NCI-H774 (cell line): ENCODE measurements at places on chromosomes 1 and 21.

- peak; percentile 75 for DNase-seq
Measured at GRCh38 chr1:237562242-237562823, 328.4 kb downstream of the ZP4 start.

DNA sequence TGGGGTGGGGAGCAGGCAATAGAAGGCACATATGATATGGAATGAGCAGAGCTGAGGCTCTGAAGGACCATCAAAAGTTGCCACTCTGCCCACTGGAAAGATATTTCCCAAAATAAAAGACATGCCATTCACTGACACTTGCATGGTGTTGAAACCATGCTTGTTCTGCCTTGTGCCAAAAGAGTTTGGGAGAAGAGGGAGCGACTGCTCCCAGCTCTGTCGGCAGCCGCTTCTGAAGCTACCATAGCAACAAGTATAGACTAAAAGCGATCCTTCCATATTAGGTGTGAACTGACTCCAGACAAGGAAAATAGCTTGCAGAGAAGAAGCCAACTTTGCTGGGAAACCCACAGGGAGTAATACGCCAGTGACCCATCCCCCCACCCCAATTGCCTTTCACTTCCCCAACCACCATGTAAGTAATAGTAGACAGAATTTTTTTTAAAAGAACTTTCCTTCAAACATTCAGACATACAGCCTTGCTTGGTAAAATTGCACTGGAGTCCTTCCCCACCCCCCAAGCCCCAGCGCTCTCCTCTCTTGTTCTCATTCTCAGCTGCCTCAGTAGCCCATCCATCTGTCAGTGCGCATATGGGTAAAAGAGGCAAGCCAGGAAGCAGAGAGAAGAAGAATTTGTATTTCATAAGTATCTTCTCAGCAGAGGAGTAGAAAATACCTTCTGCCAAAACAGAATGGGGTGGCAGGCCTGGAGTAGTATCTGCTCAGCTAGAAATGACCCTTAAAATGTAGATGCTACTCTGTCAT lies 263.7 kb downstream of the OMA1 start:
- DNase-seq, result no peak

- DNase-seq, result no peak
Measured at GRCh38 chr1:77623066-77623465, 59.4 kb downstream of the ZZZ3 start.

DNA sequence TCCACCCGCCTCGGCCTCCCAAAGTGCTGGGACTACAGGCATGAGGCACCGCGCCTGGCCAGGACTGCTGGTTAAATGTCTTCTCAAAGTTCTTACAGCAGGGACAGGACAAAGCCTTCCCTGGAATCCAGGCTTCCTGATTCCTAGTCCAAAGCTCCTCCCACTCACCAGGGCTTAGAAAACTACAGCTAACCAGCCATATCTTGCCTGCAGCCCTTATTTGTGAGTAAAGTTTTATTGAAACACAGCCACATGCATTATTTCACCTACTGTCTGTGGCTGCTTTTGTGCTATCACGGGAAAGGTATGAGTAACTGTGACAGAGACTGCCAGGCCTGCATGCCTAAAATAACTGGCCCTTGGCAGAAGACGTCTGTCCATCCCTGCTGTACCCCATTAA lies 24.4 kb downstream of the TMCO4 start:
- no peak for DNase-seq

DNA sequence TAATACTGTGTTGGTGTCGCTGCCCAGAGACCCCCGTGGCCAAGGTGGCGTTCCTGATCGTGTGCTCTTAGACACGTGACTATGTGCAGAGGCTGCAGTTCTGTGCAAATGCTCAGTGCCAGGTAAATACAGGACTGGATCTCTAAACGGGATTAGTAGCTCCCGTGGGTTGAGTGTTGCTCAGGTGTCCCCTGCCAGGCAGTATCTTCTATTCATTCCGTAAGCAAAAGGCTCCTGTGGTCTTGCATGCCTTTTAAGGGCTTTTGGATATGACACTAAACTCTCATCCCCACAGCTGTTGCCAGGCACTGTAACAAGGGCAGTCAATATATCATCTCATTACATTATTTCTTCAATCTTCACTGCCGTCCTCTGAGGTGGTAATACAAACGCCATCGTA lies 94.2 kb upstream of the MAP1LC3C start:
- DNase-seq, result no peak

GRCh38 chr1:151146072-151146411 lies 389 bp downstream of the SEMA6C start:
- DNase-seq, result no peak

DNA sequence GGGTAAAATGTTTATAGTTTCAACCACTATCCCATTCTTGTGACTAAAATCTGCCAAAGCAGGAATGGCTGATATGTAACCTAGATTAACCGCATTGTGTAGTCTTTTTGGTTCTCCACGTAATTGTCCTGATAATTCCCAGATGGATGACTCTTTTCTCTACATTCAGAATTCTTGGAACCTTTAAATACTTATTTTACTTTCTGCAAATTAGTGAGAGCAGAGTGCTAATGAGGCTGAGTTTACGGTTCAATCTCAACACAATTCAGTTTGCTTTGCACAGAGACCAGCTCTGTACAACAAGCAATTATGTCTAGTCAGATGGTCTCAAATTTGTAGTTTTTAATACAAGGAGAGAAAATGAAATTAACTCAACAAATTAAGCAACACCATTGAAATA lies 9.1 kb downstream of the CRB1 start:
- no peak for DNase-seq

GRCh38 chr1:247373721-247374141 lies 42.1 kb upstream of the ZNF496 start:
- no peak for DNase-seq

- DNase-seq, result no peak
Measured at GRCh38 chr1:38076038-38076437, 29.4 kb upstream of the POU3F1 start.

DNA sequence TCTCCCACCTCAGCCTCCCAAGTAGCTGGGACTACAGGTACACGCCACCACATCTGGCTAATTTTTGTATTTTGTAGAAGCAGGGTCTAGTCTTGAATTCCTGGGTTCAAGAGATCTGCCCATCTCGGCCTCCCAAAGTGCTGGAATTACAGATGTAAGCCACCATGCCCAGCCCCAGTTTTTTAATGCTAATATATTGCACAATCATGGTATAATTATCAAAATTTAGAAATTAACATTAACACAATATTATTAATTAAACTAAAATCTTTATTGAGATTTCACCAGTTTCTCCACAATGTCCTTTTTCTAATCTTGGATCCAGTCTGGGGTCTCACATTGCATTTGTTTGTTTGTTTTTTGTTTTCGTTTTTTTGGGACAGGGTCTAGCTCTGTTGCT lies 21.9 kb upstream of the GPX7 start:
- no peak for DNase-seq

DNA sequence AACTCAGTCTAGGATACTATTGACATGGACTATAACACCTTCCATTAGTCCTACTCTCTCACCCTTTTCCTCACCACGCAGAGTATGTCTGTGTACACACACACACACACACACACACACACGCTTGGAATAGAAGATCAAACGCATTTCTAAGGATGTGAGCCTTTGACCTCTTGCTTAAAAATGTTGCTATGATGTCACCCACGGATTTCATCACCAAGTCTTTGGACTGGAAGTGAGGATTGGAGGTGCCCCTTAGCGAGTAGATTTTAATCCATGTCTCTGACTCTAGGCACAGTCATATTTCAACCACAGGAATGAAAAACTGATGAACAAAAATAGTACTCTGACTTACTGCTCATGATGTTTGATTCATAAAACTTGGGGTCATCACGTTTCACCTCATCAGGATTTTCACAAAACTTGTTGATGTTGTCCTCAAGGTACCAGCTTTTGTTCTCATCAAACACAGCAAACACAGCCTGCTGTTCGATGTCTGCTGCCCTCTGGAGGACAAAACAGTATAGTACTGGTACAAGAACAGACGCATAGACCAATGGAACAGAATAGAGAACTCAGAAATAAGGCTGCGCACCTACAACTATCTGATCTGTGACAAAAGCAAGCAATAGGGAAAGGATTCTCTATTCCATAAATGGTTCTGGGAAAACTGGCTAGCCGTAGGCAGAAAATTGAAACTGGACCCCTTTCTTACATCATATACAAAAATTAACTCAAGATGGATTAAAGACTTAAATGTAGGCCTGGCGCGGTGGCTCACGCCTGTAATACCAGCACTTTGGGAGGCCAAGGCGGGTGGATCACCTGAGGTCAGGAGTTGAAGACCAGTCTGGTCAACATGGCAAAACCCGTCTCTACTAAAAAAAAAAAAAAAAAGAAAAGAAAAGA lies 39.9 kb downstream of the F5 start:
- DNase-seq, result peak; percentile 84

DNA sequence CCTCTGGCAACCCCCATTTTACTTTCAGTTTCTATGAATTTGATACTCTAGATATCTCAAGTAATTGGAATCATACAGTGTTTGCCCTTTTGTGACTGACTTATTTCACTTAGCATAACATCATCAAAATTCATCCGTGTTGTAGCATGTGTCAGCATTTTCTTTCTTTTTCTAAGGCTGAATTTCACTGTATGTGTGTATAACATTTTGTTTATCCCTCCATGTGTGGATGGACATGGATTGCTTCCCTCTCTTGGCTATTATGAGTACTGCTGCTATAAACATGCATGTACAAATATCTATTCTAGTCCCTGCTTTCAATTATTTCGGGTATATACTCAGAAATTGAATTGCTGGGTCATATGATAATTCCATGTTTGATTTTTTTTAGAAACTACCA lies 97.3 kb downstream of the MAP3K21 start:
- no peak for DNase-seq

GRCh38 chr1:28983509-28984310 lies 69.3 kb downstream of the EPB41 start:
- no peak for DNase-seq

GRCh38 chr1:50611675-50612074 lies 188.4 kb upstream of the DMRTA2 start:
- no peak for DNase-seq

GRCh38 chr1:146012703-146013558 lies 8.6 kb downstream of the HJV start:
- peak; percentile 69 for DNase-seq

DNA sequence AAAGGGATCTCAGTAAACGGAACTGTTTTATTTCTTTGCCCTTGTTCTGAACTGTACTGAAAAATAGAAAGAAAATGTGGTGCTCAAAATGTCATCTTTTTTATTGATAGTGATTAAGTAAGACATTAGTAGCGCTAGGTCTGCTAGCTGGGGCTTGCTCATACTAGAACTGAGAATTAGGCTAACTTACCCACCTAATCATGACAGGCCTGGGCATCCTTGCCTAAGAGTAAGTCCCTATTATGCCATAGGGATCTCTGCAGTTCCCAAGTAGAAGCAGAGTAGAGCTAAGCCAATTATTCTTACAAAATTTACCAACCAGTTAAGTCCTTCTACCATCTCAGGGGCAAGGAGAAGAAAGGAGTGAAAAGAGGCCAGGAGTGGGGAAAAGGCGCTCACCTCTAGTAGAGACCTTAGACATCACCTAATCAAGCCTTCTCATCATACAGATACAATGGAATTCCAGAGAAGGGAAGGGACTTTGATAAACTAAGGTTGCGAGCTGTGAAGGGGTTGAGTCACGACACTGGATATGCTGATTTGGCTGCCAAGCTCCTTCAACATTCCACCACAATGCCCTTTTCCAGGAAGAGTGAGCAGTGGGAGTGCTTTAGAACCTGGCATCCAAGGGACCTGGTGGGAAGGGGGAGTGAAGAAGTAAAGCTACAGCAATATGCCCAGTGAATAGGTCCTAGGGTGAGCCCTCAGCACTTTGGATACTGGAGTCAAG lies 27.7 kb upstream of the RPTN start:
- DNase-seq, result no peak

- no peak for DNase-seq
Measured at GRCh38 chr1:35577071-35577998, 4.2 kb downstream of the TFAP2E start.

GRCh38 chr1:66757722-66758240 lies 5.5 kb downstream of the DYNLT5 start:
- no peak for DNase-seq

DNA sequence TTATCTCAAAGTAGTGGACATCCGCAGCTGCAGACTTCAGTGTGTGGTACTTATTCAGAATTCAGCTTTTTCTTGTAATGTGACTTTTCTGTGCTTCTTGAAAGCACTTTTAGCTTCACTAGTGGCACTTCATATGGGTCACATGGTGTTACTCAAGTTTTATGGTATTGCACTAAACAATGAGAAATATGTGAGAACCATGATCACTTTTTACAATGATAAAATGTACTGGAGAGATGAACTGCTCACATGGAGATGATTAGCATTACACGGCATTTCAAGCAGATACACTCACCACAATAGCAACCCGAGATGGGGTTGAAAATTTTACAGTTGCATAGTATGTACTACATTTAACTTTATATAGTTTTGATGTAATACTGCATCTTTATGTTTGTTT lies 40.1 kb upstream of the GPR52 start:
- DNase-seq, result no peak

DNA sequence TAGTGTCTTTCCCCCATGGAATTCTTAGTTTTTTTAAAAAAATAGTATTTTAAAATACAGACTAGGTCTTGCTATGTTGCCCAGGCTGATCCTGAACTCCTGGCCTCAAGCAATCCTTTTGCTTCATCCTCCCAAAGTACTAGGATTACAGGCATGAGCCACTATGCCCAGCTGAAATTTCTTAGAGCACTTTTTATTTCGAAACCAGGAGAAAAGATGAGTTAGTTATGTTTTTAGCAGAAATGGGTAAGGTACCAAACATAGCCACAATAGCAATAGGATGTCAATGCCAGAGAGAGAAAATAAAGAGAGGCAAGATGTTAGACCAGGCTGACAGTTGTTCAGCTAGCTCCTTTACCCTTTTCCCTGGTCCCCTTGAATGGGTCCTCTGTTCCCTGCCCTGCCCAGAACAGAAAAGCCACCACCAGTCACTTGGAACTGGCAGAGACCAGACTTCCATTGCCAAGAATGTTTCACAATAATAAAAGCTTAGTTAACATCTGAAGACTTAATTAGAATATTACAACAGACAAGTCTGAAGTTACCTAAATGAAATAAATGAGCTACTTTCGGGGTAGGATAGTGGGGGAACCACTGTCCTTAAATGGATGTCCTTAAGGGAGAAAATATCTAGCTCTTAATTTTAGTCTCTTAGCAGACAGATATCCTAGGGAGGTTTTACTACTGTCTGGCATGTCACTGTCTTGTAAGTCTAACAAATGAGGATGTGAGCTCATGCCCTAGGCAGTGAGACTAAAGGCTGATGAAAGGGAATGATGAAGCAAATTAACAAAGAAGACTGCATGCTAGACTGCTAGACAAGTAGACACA lies 54.3 kb downstream of the ABL2 start:
- DNase-seq, result no peak
